WTC11 (cell line): ENCODE measurements at places on chromosomes 3 and 15.

GRCh38 chr15:24146251-24146650 is 459.1 kb upstream of the NDN start:
- DNase-seq, result no peak

DNA sequence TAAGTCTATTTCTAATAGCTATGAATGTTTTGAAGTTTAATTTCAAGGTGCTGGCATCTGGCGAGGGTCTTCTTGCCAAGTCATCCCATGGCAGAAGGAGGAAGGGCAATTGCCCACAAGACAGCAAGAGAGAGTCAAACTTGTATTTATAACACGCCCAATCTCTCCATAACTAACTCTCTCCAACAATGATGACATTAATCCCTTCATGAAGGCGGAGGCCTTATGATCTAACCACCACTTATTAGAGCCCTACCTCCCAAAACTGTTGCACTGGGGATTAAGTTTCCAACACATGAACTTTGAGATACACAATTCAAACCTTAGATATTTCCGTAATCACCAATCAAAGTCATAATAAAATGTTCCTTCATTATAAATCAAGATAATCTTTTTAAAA is 406.9 kb downstream of the CNTN6 start:
- no peak for DNase-seq

- no peak for DNase-seq
Measured at GRCh38 chr3:82461049-82461889, 699.8 kb upstream of the GBE1 start.

DNA sequence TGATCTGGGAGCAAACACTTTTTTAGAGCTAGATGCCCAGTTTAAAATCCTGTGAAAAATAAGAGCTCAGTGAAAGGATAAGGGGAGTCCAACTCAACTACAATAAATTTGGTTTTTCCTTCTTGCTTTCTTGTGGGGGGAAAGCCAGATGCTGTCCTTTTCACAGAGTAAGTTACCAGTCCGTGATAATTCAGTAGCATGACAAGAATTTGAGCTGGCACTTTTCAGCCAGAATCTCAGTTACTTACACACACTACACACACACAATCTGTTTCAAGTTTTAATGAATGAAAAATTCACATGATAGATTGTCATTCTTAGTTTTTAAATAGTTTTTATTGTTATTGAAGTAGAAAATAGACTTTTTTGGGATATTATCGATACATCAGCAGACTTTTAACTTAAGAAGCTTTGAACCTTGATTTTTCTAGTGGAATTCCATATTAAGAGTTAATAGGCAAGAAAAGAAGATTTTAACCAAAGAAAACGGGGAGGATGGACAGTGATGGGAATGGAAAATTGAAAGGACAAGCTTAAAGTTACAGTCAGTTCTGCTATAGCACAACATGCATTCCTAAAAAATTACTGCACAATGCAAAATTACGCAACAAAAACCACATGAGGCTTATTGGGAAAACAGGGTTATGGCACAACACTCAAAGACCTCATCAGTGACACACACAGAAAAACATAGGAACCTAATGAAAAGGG is 47.0 kb downstream of the PSMD6 start:
- DNase-seq, result no peak

GRCh38 chr3:194714137-194714455 is 28.4 kb downstream of the FAM43A start:
- no peak for DNase-seq

DNA sequence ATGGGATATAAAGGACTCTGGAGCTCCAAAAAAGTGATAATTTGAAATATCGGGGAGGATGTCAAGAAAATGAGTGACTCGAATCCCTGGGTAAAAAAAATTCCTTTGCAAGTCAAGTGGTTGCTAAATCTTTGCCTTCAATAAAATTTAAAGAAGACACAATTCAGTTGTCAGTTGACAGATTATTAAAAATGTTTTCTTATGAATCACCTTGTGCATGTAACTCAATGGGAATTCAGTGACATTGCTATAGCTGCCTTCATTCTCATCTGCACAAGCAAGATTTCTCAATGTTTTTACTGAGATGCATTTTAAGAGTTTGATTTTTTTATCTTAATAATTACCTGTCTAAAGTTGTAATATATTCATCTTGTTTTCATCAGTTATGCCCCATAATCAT is 264.0 kb upstream of the IL12A start:
- no peak for DNase-seq

- DNase-seq, result no peak
Measured at GRCh38 chr3:60594025-60594424, 657.2 kb downstream of the FHIT start.

GRCh38 chr3:46990573-46991374 is 11.3 kb downstream of the NBEAL2 start:
- no peak for DNase-seq

DNA sequence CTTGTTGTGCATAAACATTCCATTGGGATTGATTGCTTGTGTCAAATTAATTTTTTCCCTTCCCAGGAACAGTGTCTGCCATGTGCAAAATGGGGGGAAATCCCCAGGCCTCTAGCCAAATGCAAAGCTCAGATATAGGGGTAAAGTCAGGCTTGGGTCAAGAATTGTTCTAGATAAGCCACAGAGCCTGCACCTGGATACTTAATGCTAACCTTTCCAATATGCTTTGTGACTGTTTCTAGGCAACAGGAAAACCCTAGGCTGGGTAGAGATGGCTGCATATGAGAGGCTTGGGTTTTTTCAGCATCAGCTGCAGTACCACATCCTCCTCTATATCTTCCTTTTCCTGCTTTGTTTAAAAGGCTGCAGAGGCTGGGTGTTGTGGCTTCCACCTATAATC is 61.9 kb upstream of the ROPN1 start:
- no peak for DNase-seq

DNA sequence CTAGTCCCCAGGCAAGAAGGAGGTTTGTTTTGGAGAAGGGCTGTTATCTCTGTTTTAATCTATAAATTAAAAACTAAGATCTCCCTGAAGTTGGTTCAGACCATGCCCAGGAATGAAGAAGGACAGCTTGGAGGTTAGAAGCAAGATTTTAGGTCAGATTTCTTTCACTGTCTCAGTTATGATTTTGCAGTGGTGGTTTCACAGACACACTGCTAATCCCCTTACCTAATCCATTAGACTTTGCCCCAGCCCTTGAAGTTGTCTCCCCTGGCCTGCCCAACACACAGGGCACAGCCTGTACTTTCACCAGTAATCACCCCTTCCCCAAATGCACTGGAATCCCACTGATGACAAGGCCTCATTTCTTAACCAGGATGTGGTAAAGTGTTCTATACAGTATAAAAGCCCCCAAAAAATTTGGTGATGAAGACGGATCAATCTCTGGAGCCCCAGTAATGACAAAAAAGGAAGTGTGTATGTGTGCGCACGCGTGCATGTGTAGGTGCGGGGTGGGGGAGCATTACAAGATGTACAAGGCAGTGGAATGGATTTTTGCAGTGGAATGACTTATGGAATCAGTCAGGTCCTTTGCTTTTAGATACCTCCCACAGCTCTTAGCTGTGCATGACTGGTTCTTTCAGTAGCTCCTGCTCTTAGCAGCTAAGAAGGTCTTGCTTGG is 73.1 kb upstream of the TERB2 start:
- DNase-seq, result no peak

- DNase-seq, result no peak
Measured at GRCh38 chr3:113514265-113514769, 639 bp downstream of the SPICE1 start.

DNA sequence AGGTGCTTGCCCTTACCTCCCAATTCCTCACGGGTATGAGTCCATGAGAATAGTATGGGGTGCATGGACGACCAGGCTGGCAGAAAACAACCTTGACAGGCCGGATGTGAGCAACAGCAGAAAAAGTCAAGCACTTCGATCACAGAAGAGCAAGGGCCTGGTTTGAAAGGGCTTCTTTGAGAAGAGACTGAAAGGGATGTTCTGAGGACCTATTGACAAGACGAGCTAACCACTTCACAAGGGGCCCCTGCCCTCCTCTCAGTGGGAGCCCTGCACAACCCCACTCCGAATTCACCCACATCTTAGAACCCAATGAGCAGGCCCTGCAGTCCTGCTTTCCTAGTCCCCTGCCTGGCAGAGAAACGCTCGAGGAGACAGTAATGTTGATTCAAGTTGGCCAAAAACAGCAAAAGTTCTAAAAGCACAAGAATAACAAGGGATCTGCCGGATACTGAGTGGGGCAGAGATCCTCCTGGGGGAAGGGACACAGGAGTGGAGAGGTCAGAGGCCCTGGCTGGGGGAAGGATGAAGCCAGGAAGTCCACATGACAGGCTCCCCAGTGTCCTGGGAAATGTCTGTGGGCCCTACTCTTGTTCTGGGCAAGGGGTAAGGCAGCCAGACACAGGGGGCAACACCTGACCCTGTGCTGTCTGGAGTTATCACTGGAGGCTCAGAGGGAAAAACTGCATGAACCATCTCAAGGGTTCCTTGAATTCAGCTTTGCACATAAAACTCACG is 14.8 kb upstream of the CX3CR1 start:
- no peak for DNase-seq

DNA sequence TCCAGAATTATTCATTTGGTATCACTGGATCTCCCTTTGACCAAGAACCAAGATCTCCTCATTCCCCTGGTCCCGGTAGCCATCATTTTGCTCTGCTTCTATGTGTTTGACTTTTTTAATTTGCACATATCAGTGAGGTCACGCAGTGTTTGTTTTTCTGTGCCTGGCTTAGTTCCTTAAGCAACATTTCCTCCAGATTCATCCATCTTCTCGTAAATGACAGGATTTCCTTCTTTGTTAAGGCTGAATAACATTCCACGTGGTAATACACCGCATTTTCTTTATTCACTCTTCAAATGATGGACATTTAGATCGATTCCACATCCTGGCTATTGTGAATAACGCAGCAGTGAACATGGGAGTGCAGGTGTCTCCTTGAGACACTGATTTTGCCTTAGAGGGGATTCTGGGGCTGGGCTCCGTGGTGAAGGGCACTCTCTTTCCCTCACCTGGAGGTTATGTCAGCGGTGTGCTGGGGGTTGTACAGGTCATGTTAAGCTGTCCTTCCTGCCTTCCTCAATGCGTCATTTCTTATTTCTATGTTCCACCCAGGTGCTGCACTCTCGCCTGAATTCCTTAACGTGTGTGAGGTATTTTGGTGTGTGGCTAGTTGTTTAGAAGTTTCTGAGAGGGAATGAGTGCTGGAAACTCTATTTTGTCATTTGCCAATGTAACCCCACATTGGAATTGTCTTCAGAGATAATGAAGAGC is 212.2 kb downstream of the LPP start:
- no peak for DNase-seq

GRCh38 chr3:172634948-172635347 is 75.9 kb downstream of the NCEH1 start:
- no peak for DNase-seq

- DNase-seq, result no peak
Measured at GRCh38 chr15:70566047-70566835, 197.1 kb downstream of the UACA start.

DNA sequence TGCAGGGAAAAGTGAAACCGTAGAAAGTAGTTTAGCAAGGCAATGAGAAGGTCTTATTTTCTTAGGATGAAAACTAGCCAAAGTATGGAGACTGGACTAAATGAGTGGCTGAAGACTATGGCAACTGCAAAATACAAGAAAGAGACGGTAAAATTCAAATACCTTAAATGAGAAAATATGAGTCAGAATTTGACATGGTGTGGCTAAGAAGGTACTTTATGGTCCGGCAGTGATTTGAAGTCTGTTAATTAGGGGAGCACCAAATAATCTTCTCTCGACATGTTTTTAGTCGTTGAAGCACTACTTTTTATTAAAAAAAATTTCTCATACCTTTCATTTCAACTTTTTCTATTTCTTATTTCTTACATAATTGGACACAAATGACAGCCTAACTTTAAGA is 12.8 kb upstream of the CMC1 start:
- DNase-seq, result no peak

DNA sequence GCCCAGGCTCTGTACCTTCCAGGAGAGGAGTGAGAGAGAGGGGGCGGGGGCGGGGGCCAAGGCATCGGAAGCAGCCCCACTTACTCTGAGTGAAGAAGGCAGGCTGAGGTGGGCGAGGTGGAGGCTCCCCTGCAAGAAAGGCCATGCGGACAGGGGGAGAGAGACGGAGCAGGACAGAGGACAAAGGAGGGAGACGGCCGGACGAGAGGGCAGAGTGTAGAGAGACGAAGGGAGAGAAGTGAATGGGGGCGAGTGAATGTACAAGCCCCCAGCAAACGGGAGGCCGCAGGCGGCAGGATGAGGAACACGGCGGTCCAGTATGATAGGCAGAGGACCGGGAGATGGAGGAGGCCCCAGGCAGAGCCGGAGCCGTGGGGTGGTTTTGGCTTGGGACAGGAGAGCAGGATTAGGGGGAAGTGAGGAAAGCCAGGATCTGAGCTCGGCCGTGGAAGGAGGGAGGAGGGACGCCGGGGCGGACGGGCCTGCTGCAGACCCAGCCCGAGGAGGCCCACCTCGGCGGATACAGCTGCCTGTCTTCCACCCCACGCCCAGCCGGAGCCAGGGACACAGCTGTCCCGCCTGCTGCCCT is 38.8 kb downstream of the TNK2 start:
- DNase-seq, result no peak

DNA sequence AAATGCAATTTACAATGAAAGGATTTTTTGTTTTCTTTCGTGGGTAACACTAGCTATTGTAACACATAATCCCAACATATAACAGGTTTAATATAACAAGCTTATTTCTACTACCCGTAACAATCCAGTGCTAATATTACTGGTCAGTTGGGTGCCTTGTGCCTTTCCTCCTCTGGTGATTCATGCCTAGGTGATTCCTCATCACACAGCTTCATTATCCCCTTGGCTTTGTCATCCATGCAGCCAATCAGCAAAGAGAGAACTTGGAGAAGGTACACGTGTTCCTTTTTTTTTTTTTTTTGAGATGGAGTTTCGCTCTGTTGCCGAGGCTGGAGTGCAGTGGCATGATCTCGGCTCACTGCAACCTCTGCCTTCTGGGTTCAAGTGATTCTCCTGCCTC is 30.7 kb downstream of the CHST14 start:
- no peak for DNase-seq

DNA sequence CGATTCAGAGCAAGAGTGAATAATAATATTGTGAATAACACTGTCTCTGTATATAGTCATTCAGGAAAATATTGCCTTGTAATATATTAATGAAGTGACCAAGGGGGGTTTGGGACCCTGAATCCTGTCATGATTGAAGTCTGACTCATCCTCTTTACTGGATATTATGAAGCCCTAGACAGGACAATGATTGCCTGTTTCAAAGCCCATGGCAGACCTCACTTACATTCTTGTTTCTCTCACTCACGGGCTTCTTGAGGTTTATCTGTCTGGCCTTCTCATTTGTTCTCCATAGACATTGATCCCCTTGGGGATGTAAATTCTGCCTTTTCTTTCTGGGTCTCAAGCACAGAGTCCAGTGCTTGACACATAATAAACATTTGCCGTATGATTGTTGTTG is 449.3 kb upstream of the THRB start:
- DNase-seq, result no peak

- DNase-seq, result peak; percentile 65
Measured at GRCh38 chr3:197511853-197512635, 43.7 kb downstream of the BDH1 start.

GRCh38 chr3:14774431-14774830 is 44.3 kb upstream of the FGD5 start:
- DNase-seq, result peak; percentile 20

- DNase-seq, result no peak
Measured at GRCh38 chr3:62100282-62100989, 272.9 kb downstream of the FEZF2 start.

- no peak for DNase-seq
Measured at GRCh38 chr3:13526626-13526949, 22.3 kb upstream of the FBLN2 start.

- no peak for DNase-seq
Measured at GRCh38 chr3:64299206-64299605, 73.9 kb upstream of the PRICKLE2 start.
